ENCODE measurements at places on chromosomes 12 and 14.

- no peak for DNase-seq
Measured at GRCh38 chr12:6337958-6338433, 3.9 kb downstream of the TNFRSF1A start.

DNA sequence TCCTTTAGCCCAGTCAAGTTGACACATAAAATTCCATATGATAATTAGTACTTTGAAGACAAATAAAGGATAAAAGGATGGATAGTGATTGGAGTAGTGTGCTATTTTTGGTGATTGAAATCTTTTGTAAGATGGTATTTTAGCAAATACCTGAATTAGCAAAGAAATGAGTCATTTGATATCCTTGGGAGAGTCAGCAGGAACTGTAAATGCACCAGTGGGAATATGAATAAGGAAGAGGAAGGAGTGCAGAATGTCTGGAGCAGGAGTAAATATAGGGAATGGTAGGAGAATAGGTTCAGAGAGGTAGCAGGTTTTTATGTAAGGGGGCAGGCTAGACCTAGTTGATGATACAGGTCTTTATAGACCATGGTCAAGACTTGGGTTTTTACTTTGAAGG lies 75.0 kb downstream of the TRMT5 start:
- no peak for DNase-seq

GRCh38 chr12:47035484-47035883 lies 43.9 kb upstream of the PCED1B start:
- no peak for DNase-seq

DNA sequence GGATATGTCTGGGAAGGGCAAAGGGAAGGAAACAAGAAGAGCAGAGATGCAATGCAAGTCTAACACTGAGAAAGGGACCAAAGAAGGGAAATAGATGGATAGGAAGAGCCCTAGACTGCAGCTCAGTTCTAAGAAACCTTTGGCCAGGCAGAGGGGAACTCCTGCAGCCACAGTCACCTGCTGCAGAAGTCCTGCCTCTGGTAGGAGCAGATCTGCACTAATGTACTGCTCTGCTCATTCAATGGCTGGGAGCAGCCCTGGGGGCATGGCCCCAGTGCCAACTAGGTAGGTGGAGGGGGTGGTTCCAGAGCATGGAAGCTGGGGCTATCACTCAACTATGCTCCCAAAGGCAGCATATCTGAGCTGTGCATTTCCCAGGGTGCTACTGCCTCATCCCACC lies 388.9 kb downstream of the PCNX1 start:
- no peak for DNase-seq

DNA sequence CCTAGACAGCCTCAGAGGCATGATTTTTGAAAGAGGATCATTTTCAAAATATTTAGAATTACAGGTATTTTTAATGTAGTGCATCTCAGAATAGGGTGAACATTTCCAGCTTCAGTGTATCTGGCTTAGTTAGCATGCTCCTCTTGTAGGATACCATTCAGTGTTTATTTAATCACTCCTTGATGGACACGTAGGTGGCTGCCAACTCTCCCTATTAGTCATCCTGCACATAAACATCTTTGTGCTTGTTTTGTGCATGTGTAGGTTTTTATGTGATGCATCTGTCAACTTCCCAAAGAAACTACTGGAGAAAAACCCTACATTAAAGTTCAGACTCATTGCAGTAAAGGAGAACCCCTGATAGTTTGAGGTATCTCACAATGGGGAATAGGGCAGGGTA lies 52.5 kb upstream of the RBM19 start:
- DNase-seq = no peak

GRCh38 chr12:25864306-25865276 lies 93.9 kb upstream of the RASSF8 start:
- no peak for DNase-seq

DNA sequence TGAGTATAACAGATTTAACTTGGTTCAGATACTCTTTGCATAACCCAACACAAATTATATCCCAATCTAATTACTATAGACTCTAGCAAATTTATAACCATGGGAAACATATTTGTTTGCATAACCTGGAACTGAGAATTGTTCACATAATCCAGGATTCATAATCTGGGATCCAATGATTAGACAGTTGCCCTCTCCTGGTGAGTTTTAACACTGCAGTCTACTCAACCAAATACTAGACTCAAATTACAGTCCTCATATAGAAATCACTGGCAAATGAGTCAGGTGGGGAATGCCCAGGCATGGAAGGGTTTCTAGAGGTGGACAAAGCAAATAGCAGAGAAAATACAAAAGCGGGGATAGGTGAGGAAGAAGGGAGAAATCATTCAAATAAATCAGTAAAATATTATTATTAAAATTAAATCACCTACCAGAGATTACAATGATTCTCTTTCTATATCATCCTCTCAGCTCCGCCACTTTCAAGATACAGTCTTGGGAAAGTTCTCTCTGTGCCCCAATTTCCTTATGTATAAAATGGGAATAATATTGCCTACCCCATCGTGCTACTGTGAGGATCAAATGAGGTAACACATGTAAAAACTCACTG lies 9.4 kb downstream of the GCH1 start:
- no peak for DNase-seq

- DNase-seq = no peak
Measured at GRCh38 chr12:122876731-122877130, 19.2 kb downstream of the VPS37B start.

- DNase-seq = no peak
Measured at GRCh38 chr14:65926935-65927700, 514.6 kb downstream of the FUT8 start.

- DNase-seq = no peak
Measured at GRCh38 chr14:96088911-96089310, 49.7 kb downstream of the C14orf132 start.

DNA sequence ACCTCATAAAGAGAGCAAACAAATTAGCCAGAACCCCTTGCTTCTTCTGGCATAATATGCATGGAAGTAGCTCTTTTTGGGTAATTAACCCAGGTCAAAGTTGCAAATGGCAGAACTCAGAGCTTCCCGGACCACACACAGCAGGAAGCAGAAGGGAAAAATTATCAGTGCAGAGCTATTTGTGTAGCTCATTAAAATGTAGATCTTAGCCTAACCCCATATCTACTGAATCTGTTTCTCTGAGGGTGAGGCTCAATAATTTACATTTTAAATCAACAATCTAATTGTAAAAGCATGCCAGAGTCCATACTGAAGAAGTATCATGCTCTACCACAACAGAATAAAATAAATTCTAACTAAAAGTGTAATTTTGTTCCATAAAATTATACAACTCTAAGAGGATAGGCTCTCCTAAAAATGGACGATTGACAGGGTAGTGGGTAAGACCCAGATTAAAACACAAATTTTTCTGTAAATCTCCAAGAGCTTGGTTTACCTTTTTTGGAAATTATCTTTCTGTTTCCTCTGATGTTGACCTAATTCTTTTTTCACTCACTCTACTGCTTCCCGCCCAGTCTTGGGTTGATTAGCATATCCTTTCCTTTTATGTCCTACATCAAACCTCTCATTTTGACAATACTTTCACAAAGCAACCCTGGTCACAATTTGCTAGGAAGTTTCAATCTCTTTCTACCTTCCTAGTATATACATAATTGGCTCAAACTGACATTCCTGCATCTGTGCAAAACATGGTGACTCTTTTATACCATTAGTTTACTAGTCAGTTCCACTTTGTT lies 213.3 kb upstream of the SLC16A7 start:
- DNase-seq = no peak

DNA sequence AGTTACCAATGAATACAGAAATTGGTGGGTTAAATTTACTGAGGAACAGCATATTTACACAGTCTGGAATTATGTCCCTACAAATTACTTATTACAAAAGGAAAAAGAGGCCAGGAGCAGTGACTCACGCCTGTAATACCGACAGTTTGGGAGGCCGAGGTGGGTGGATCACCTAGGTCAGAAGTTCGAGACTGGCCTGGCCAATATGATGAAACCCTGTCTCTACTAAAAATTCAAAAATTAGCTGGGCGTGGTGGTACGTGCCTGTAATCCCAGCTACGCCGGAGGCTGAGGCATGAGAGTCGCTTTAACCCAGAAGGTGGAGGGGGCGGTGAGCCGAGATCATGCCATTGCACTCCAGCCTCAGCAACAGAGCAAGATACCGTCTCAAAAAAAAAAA lies 52.6 kb downstream of the HECTD1 start:
- no peak for DNase-seq

GRCh38 chr12:96425321-96425720 lies 25.1 kb upstream of the CDK17 start:
- DNase-seq = no peak

- DNase-seq = no peak
Measured at GRCh38 chr14:96754162-96754844, 42.9 kb upstream of the VRK1 start.

DNA sequence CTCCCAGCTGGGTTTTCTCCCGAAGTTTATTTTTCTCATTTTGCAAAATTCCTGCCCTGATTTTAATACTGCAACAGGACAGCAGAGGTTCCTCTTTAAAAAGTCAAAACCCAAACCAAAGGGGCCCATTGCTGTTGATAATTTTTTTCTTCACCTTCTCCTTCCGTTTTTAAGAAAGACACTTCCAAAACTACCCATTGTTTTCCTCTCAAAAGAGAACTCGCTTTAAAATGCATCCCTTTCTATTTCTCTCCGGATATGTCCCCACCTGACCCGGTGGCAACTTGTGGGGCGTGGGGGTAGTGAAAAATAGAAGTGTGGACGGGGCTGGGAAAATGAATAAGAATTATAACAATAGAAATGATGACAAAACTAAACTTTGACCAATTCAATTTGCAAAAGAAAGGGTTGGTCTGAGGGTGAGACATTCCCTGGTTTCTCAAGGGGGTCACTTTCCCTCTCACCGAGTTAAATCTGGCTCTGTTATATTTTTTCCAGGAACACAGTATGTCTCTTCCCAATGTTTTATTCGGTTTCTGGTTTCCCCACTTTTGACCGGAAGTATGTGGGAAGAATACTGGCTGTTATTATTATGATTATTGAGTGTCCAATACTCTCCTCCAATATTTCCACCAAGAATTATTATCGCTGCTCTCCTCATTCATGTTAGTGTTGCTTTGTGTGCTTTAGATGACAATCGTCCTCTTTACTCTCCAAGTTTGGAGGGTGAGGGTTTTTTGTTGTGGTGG lies 4.1 kb upstream of the TBX5 start:
- DNase-seq = no peak

DNA sequence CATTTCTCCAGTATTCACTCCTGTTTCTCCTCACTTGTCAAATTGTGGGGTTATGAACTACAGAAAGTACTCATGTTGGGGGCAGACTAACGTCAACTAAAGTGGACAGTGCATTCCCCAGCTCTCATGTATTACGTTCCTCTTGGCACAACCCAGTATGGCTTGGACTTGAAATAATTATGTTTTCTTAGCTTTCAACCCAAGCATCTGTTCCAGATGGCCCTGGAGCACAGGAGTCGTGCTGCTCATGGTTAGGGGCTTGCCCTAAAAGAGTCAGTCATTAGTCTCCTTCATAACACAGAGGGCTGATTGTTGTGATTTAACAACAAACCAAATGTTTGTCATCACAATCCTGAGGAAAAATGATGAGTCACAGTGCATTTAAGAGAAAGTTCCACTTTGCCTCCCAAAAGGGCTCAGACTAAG lies 154.4 kb downstream of the RPAP3 start:
- DNase-seq = no peak

DNA sequence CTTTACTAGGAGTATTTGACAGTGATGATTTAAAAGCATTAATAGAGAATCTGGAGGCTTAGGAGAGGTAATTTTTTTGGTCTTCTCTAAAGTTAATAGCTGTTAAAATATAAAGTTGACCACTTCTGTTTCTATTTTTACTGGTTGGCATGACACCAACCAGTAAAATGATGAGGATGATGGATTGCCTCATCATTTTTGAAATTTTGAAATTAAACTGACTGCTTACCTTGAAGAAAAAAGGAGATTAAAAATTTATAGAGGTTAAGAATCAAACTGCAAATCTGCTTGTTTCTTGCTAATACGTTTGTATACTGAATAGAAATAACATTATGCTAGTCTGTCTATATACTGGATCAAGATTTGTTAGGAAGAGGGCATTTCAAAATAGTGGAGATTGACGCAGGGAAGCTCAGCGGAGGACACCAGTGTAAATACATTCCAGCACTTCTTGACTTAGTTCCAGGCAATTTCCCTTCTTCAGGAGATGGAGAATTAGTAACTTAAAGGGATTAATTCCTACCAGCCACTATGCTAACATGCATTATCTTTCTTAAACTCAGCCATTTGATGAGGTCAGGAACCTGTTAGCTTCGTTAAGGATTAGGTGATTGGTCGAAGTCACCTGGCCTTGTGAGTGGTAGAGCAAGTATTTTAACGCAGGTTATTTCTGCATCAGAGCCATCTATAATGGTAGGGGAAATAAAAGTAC lies 3.6 kb downstream of the EID3 start:
- no peak for DNase-seq

DNA sequence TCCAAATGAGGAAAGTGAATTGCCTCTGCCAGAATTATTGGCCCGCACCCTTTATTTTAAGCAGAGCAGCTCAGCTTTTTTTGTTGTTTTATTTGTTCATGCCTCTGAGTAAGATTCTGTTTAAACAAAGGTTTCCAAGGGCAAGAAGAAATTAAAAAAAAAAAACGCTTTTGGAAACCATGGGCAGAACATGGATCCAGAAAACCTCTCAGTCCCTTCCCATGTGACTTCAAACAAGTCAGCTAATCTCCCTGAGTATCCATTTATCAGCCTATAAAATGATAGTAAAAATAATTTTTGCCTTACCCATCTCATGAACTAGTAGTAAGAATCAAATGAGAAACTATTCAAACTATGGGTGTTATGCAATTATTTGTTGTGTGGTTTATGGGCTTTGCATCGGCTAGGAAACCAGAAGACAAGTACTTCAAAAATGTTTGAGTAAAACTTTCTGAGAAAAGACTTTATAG lies 27.6 kb downstream of the KITLG start:
- DNase-seq = no peak

DNA sequence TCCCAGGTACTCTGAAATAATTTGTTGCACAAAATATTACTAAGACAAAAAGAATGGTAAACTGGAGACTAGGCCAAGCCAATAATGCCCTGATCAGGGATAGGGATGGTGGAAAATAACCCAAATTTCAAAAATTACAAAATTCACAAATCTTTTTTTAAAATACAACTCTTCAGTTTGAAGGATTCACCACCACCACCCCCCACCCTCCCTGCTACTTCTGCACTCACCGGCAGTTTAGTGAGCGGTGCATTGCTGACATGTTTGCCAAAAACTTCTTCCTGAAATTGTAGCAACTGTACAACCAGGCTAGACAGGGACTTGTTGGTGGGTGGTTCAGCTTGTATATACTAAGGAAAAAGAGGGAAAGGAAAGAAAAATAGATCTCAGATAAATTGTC lies 2.3 kb downstream of the SMARCC2 start:
- DNase-seq = no peak

- no peak for DNase-seq
Measured at GRCh38 chr12:1328391-1328790, 266.0 kb downstream of the FBXL14 start.

GRCh38 chr12:118330421-118331018 lies 42.2 kb downstream of the TAOK3 start:
- no peak for DNase-seq
